ENCODE measurements at places on chromosomes 3 and 15.

DNA sequence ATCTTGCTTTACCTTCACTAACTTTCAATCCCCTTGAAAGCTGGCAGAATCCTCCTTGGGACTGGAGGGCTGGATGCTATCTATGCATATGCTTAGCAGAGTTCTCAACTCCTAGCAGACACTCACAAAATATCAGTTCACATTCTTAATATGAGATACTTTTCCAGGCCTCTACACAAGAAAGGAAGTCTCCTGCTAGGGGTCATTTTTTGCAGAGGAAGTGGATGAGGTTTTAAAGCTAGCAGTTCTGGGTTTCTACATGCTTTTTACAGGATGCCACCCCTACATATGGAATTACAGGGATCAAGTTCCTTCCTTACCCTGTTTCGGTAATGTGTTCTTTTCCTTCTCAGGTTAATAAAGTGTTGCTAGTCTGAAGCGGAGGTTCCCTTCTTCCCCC is 206.3 kb upstream of the TP63 start:
- DNase-seq: no peak

- DNase-seq: no peak
Observed at GRCh38 chr15:22872936-22873701, 34.7 kb downstream of the NIPA2 start.

- no peak for DNase-seq
Observed at GRCh38 chr3:187265461-187265955, 26.0 kb downstream of the MASP1 start.

- DNase-seq: no peak
Observed at GRCh38 chr15:89501646-89502045, 5.3 kb upstream of the RHCG start.

- DNase-seq: no peak
Observed at GRCh38 chr3:130857336-130858026, 36.4 kb upstream of the ATP2C1 start.

- DNase-seq: no peak
Observed at GRCh38 chr15:68789091-68789490, 31.6 kb downstream of the ANP32A start.

DNA sequence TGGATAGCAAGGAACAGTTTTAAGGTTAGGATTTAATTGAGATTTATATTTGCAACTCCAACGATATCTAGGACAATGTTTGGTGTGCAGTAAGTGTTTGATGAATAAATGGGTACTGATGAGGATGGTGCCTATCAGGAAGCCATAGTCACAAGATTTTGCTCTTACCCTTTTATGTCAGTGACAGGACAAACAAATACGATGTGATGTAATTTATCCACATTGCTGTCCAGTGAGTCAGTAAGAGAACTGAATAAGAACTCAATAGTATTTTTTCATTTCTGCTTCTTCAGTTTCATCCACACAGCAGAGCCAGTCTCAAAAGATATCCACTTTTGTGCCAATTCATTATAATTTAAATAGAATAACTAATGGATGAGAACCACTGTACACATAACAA is 18.5 kb downstream of the C3orf85 start:
- DNase-seq: no peak

- DNase-seq: no peak
Observed at GRCh38 chr3:52959773-52960172, 62.4 kb upstream of the STIMATE start.

GRCh38 chr15:65077981-65078352 is 1.4 kb downstream of the KBTBD13 start:
- peak; percentile 27 for DNase-seq

- DNase-seq: no peak
Observed at GRCh38 chr3:30372837-30373236, 233.6 kb upstream of the TGFBR2 start.

GRCh38 chr3:138051947-138052802 is 42.2 kb downstream of the CLDN18 start:
- DNase-seq: no peak

DNA sequence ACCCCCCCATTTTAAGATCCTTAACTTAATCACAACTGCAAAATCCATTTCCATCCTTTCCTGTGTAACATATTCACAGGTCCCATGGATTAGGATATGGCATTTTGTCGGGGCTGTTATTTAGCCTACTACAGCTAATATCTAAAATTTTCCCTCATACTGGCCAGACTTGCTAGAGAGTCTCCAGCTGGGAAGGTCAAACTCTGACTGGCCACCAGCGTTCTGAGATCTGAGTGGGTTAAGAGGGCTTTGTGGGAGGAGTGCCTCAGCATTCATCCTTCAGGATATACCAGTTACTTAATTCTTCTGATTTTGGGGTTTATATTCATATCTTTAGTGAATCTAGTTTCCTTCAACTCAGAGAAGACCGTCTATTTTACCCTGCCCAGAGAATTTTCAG is 17.7 kb downstream of the TM4SF18 start:
- DNase-seq: no peak

GRCh38 chr15:31062310-31062847 is 39.1 kb downstream of the TRPM1 start:
- no peak for DNase-seq

DNA sequence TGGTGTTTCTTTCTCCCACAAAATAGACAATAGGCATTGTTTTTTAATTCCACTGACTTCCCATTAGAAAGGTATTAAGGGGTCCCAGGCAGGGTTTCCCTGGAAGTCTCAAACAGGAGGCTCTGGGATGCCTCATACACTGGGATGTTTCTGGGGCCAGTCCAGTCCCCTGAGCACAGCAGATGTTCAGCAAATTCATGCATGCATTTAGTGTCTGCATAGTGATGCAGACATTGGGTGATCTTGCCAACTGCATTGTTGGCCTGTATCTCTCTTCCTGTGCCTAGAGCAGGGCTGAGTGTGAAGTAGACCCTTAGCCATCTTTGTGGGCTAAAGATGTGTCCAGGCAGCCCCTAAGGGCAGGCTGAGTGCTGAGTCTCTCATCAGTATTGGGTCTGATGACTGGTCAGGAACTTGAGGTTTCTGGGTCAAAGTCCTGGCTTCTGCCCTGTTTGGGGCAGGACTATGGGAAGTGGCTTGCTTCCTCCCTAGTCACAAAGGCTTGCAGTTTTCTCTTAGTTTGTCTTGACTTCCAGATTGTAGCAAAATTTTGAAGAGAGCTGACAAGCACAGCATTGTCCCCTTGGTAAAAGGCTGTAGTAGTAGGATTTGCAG is 56.5 kb downstream of the BSN start:
- no peak for DNase-seq

- no peak for DNase-seq
Observed at GRCh38 chr3:2099779-2100191, 1.1 kb downstream of the CNTN4 start.

GRCh38 chr3:196120291-196120951 is 38.5 kb upstream of the TFRC start:
- no peak for DNase-seq

DNA sequence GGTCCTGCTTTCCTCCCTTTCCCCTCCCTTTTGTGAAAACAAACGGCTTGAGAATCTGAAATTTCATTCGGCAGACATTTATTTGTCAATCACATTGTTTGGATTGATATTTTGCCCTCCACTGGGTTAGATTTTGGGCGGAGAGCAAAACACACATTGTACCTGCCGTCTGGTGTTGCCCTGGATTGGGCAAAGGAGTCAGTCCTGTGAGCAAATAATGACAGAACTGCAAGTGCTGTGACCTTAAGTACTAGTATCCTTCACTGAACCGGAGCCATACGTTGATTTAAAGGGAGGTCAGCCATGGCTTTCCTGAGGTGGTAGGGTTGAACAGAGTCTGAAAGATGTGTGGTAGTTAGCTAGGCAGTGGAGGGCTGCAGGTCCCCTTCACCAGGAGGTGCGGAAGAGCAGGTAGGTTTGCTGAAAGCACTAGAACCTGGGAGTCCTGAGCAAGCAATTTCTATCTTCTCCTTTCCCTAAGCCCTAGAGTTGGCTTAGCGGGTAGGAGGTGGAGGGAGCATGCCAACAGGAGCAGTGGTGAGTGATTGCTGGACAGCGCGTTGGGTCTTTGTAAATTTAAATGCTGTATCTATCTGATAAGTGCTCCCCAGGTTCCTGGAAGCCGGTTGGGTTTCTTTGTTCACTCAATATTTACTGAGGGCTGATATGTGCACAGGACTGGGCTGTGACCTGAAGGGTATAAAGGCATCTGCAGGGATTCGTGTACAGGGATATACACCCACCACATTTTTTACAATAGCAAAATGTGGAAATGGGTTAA is 2.0 kb downstream of the PDIA5 start:
- no peak for DNase-seq

GRCh38 chr3:46130631-46131310 is 77.3 kb downstream of the CCR1 start:
- DNase-seq: no peak

DNA sequence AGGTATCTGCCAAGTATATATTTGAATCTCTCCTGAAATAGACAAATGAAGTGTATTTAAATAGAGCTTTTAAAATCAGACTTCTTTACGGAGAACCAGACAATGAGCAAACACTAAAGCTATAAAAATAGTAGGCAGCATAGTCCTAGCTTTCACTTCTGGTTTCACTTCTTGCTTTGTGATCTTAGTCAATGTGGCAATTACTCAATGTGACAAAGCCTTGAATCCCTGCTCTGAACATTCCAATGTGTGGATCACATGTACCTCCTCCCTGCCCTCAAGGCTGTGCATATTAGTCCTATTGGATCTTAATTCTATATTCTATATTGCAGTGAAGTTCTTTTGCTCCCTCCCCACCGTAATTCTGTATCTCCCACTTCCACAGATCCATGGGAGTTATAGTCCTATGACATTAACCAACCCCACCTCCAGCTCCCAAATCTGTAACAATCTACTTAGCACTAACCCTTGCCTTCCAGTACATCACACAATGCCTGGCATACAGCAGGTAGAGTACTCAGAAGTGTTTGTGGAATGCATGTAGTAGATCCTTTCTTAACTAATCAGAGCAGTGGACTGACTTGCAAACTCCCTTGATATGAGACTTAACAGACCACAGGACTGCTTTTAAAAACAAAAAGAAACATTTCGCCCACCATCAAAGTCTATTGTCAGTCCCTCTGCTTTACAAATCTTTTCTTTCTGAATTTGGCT is 24.3 kb upstream of the CP start:
- DNase-seq: no peak

DNA sequence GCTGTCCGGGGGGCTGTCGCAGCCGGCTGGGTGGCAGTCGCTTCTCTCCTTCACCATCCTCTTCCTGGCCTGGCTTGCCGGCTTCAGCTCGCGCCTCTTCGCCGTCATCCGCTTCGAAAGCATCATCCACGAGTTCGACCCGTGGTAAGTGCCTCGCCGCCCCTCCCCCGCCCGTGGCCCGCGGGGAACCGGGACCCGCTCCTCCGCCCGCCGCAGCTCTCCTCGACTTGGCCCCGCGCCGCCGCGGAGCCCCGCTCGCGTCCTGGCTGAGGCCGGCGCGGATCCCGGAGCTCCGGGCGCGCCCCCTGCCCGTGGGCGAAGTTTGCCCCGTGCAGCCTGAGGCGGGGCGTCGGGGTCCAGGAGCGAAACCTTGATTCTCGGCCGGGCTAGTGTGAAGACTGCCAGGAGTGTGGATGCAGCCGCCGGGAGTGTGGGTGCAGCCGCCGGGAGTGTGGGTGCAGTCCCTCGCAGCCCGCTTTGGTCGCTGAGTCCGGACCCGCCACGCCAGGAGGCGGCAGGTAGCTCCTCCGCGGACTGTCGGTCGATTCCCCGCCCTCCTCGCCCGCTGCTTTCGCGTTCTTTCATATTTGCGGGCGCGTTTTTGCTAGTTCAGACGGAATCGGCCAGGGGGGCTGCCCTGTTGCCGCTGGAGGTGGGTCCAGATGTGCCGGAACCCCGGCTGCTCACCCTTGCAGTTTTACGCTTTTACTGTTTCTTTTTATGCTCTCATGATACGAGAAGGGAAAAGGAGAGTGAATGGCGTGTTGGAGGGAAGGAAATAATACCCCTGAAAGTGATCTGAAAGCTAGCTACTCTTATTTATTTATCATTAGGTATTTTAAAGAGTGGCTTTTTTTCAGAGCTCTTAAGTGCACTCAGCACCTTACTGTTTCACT is 692 bp downstream of the STT3B start:
- DNase-seq: peak; percentile 50

GRCh38 chr3:40333416-40333815 is 23.9 kb downstream of the EIF1B start:
- no peak for DNase-seq

DNA sequence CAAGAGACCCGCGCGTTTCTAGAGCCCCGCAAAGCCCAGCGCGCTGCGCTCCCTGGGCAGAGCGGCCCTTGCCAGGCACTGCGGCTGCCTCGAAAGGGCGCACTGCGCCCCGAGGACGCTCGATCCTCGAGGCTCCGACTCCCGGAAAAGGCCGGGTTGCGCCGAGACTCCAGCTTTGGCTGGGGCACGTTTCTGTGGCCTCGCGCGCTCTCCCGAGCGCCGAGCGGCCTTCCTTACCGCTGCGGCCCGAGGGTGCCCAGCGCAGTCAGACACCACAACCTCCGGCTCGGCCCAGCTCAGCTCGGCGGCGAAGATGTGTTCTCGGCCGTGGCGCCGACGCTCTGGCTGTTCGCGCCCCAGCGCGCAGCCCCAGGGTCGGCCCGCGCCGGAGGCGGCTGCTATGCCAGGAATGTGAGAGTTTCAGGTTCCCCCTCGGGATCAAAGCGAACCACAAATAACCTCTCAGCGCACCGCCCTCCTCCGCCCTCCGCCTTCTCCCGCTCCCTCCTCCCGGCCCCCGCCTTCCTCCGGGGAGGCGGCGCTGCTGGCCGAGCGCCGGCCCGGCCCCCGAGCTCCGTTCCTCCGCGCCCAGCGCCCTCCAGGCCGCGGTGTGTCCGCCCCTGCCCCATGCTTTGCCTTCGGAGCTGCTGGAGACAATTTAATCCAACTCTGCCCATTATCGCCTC is at the start of gene AMOTL2:
TSS of gene AMOTL2 (minus strand) at position 343 of the 686 bp plus-strand sequence. CDS start 3,014 bp downstream, outside the sequence.
- no peak for DNase-seq

- no peak for DNase-seq
Observed at GRCh38 chr3:152058856-152059255, 185.4 kb downstream of the SUCNR1 start.

GRCh38 chr3:29332195-29332637 is 51.3 kb downstream of the RBMS3 start:
- DNase-seq: no peak

DNA sequence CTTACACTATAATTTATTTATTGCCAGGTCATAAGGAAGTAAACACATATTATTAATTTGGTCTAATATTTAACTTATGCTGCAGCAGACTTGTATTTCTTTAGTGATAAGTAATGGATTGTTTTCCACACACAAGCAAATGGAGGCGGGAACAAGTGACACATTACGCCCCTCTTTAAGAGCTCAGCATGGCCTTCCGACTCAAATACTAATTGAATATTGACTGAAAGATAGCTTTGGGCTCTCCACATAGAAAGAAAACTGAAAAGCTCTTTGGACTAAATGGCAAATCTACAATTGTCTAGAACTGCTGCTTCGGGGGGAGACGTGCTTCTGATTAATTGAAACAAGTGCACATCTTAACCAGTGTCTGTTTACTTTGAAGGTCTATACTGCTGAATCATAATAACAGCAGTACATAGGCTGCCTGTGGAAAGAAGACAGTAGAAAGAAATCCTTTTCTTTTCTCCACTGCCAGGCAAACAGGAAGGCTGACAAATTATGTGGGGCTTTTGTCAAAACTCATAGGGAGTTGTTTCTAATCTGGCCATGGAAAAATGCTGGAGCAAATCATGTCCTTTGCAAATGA is 15.9 kb downstream of the CADPS start:
- DNase-seq: no peak

Data from T-helper 17 cell (primary cell).